ENCODE measurements at places on chromosomes 7 and 10. TPM values are rescaled to one million over a fixed set of nuclear protein-coding genes. Genes with fewer than 3 reads are reported as not detected.
A peak's percentile ranks its signal among the peaks of the same experiment; 100 is the strongest.

Gene ANKRD7
- 9.3 TPM for total RNA-seq

Gene PWWP2B
- total RNA-seq, result 4.7 TPM

Gene CADPS2
- total RNA-seq, result 83.7 TPM

Gene OR13A1
- 0.45 TPM for total RNA-seq

Gene STAG3
- total RNA-seq, result 1.5 TPM

Gene LBX1
- 1.6 TPM for total RNA-seq

Gene ABLIM1
- total RNA-seq, result 112 TPM

Gene NKX1-2
- total RNA-seq, result 0.54 TPM

Gene ZWINT
- total RNA-seq, result 16.9 TPM

Gene RAMP3
- 1.4 TPM for total RNA-seq

Gene PCGF6
- total RNA-seq, result 10.0 TPM

Gene GPR15LG
- 0.36 TPM for total RNA-seq

Gene C10orf53
- 0.18 TPM for total RNA-seq

- no peak for DNase-seq
Measured at GRCh38 chr10:132335189-132336063, 3.4 kb downstream of the LRRC27 start.

GRCh38 chr10:47164800-47165128 lies 135.2 kb upstream of the GDF10 start:
- no peak for DNase-seq

DNA sequence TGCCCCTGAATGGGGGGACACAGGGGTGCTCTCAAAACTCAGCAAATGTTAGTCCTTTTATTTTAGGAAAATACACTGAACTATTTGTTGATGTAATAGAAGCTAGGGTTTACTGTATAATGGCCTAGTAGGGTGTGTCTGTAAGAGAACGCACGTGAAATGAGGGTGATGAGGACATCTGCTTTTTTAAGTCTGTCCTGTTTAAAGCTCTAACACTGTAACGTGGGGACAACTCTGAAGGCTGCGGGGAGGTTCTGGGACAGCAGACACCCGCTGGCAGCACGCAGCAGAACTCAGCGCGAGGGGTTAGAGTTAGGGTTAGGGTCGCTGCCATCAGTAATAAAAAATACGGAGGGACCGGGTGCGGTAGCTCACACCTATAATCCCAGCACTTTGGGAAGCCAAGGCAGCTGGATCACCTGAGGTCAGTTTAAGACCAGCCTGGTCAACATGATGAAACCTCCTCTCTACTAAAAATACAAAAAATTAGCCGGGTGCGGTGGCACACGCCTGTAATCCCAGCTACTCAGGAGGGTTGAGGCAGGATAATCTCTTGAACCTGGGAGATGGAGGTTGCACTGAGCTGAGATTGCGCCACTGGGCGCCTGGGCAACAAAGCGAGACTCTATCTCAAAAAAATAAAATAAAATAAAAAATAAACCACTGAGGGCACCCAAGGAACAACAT lies 98.0 kb downstream of the CTBP2 start:
- DNase-seq, result no peak

DNA sequence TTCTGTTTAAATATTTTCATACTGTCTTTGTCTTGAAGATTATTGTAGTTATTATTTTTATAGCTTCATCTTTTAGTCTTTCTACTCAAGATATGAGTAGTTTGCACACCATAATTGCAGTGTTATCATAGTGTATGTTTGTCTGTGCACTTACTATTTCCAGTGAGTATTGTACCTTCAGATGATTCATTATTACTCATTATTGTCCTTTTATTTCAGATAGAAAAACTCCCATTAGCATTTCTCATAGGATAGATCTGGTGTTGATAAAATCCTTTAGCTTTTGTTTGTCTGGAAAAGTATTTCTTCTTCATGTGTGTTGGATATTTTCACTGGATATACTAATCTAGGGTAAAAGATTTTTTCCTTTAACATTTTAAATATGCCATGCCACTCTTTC lies 646.2 kb upstream of the GRM3 start:
- DNase-seq, result no peak

DNA sequence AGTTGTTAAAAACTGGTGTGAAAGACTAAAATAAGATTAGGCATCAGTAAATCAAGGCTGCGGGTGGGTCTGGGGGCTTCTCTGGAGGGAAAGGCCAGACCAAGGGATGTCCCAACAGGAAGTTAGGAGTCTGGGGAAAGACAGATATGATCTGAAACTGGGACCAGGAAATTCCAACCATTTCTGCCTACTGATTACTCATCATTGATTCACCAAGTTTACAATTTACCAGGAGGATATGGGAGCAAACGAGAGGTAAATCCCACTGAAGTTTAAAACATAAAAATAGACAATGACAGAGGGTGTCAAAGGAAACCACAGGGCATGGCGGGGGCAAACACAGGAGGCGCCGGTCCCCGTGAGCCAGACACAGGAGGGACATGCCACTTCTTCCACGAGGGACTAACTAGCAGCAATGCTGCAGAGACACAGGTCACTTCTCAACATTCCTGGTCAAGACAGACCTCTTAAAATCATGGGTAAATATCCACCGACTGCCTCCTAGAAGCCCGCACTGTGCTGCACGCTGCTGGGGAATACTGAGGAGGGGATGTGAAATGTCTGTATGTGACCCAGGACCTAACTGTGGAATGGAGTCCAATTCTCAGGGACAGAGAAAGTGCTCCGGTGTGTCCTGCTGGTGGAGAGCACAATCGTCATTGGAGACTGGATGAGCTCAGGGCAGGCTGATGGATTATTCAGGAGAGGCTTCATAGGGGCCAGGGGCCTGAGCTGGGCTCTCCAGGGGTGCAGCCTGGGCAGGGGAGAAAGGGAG lies 153.4 kb upstream of the KLF14 start:
- DNase-seq, result no peak

- peak; percentile 73 for DNase-seq
Measured at GRCh38 chr7:95776561-95777185, 4.3 kb downstream of the DYNC1I1 start.

- DNase-seq, result no peak
Measured at GRCh38 chr7:144019457-144019856, 19.3 kb downstream of the OR6B1 start.

DNA sequence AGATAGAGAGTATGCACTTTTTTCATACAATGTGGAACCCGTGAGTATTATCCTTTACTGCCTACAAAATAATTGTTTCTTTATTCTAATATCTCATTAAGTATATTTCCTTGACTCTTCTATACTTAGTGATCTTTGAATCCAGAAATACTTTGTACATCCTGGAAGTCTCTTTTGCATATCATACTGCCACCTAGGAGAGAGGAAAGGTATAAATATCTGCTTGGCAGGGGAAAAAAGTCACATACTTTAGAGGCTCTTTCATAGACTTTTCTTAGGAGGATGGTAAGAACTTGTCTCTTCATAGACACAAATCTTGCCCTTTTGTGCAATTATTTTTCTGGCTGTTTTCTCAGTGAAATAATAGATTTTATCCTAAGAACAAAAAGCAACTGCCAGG lies 436.0 kb downstream of the PAXIP1 start:
- DNase-seq, result peak; percentile 13

- peak; percentile 16 for DNase-seq
Measured at GRCh38 chr10:75187961-75188426, 22.6 kb upstream of the VDAC2 start.

GRCh38 chr7:50735333-50735732 lies 47.4 kb downstream of the GRB10 start:
- DNase-seq, result no peak

DNA sequence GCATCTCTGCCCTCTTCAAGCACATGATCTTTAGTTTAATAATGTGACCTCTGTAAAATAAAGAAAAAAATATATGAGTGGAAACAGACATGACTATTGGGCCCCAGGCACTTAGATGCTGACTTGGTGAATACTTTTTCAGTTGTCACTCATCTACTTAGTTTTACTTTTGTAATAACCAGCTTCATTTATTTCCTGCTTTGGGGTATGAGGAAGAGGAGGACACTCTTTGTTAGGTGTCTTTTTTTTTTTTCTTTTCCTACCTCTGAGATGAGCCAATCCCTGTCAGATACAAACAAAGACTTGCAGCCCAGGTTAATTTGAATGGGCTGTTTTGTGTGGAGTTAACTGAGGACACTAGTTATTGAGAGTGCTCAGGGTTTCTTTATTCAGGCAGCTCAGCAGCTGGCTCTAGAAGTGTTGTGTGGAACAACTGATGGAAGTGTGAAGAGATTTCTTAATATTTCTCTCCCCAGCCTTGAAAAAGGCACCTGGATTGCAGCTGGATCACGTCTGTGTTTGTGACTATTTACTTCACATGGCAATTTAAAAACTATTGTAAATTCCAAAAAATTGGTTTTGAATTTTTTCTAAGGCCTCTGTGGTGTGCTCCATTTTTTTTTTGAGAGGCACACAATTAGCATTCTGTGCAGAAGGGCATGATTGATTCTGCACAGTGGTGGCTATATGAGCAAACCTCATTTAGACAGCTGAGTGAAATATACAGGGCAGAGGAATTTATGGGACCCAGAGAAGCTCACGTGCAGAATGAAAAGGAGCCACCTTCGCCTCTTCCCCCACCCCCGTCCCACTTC lies 333.8 kb downstream of the LRMDA start:
- no peak for DNase-seq

DNA sequence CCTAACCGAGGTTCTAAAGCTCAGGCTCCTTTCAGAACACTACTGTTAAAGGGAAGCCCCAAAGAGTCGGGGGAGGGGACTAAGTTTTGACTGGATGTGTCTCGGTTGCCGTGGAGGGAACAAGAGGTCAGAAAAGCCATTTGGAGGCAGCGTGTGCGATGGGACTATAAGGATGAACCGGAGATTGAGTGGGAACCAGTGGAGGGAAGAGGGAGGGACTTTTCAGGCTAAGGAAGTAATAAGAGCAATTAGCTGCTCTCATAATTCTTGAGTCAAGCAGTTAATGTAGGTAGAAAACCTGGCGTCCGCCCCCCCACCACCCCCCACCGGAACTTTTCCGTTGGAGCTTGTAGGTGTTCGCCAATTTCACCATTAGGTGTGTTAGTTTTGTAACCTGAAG lies 491 bp upstream of the AKAP9 start:
- peak; percentile 28 for DNase-seq

- no peak for DNase-seq
Measured at GRCh38 chr10:13399236-13399635, 51.1 kb upstream of the SEPHS1 start.

DNA sequence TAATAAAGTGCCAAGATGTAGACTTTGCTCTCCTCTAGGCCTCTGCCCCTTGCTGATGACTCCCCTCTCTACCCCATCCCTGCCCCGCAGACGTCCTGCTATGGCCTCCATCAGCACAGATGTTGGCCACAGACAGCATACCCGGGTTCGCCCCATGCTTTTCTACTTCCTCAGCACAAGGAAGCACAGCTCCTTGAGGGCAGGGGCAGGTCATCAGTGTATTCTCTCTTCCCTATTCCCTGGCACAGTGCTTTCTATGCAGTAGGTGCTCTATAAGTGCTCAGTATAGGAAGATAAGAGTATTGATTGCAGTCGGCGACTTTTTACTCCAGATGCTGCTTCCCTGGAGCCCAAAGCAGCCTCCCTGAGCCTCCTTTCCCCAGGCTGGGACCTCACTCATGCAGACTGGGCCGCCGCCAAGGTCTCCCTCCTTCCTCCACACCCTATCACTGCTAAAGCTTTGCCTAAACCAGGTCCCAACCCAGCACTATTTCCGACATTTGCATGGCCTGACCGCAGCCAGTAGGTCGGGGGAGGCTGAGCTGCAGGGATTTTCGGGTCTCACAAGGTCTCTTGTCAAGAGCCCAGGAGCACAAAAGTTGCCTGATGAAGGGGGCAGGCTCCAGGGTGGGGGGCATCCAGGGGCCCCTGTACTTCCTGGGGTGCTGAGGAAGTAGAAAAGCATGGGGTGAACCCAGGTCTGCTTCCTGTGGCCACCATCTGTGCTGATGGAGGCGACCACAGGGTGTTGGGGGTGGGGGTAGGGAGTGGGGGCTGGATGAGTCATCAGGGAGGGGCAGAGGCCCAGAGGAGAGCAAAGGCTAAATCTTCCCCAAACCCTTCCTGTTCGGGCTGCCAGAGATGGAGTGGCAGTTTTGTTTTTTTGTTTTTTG lies 8.0 kb downstream of the CALHM3 start:
- DNase-seq, result no peak

DNA sequence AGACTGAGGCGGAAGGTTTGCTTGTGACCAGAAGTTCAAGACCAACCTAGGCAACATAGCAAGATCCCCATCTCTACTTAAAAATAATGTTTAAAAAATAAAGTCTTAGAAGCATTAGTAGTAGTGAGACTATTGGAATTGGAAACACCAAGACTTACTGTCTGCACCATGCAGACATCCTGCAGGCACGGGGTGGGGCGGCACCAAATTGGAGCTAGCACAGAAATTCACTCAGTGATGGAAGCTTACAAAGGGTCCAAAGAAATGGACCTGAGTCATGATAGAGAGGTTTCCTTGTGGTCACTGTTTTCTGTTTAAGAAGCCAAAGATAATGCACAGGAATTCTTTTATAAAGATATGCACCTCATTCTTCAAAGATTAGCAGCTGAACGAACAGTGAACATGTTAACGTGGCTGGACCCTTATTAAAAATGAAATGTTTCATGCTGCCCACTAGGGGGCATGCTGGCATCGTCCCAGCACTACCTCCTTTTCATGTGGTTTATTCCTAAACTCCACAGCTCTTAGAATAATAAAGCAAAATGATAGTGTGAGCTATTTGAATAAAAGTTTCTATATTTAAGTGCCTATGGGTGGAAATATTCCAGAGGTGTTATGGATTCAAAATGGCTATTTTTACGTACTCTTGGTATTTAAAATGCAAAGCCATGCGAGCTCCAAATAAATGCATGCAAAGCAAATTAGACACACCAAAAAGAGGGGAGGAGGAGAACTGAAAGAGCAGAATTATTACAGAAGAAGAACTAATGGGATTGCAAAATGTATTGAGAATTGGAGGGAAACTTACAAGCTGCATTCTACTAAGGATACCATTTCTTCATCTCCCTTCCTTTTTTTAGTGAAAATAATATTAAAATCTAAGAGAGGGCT lies 28.6 kb downstream of the PDSS1 start:
- peak; percentile 63 for DNase-seq

- DNase-seq, result no peak
Measured at GRCh38 chr10:110151971-110152370, 55.4 kb upstream of the MXI1 start.

GRCh38 chr10:50310560-50311174 lies 59.4 kb upstream of the ASAH2 start:
- no peak for DNase-seq
